HFFc6 (cell line): ENCODE measurements at places on chromosomes 7 and 10. TPM values are rescaled to one million over a fixed set of nuclear protein-coding genes. Genes with fewer than 3 reads are reported as not detected.

PKD1L1 gene
- total RNA-seq = 0.03 to 0.17 TPM in 2 of 3 replicates, not detected in the other

PRKCQ gene
- total RNA-seq = not detected in 3 replicates

DNA sequence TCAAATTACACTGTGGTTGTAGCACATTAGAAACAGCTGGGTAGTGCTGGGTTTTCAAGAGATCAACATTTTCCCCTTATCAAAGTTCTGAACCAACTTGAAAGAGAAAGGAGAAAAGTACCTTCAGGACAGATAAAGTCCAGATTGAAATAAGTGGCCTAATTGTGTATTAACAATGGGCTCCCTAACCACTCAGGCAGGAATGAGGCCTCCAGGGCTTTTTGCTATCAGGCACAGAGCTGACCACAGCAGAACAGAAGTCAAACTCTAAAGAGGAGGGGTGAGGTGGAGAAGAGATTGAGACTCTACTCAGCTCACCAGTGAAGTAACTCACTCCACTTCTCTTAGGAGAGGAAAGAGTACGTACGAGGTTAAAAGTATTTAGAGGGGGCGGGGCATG, 394.1 kb upstream of the PHF14 start:
- H3K4me1 ChIP-seq = no peaks in the 10 kb centered on the region
- no peak overlapping the region for H3K4me3 ChIP-seq
- H3K36me3 ChIP-seq = 0 out of 2 replicates have a peak, but pooled peaks cover 4% of the 10 kb centered on the region
- no peak overlapping the region for H3K27ac ChIP-seq
- DNase-seq = no peak

- peaks cover 19% of the 10 kb centered on the region for H3K27me3 ChIP-seq
- peak; percentile 49 for DNase-seq
- no peak overlapping the region; the same call in 1 of the 2 replicates for H3K27ac ChIP-seq
Measured at GRCh38 chr10:93999401-93999851, 5.7 kb downstream of the PLCE1 start.

- DNase-seq = no peak
- H3K36me3 ChIP-seq = no peaks in the 10 kb centered on the region
- no peaks in the 10 kb centered on the region for H3K4me1 ChIP-seq
- H3K27me3 ChIP-seq = peaks cover 19% of the 10 kb centered on the region
Measured at GRCh38 chr7:45118292-45118691, 6.8 kb upstream of the TBRG4 start.

PDE6C gene
- total RNA-seq = not detected in 3 replicates

GRCh38 chr10:103791858-103792257, 63.5 kb downstream of the SH3PXD2A start:
- H3K4me3 ChIP-seq = no peak overlapping the region
- H3K27ac ChIP-seq = no peak overlapping the region
- H3K36me3 ChIP-seq = 0 out of 2 replicates have a peak, but pooled peaks cover 4% of the 10 kb centered on the region
- peaks cover 2% of the 10 kb centered on the region; the same call in 1 of the 2 replicates for H3K27me3 ChIP-seq

OR2A14 gene
- not detected in 3 replicates for total RNA-seq

SLC39A12 gene
- total RNA-seq = not detected in 3 replicates
